Pulmonary artery endothelial cell (primary cell): ENCODE measurements at places on chromosomes 3 and 15. TPM values are rescaled to one million over a fixed set of nuclear protein-coding genes. Genes with fewer than 3 reads are reported as not detected.

Gene CHRM5
- total RNA-seq, result not detected in 2 replicates

Gene P2RY14
- total RNA-seq, result not detected in 2 replicates

Gene ZNF592
- total RNA-seq, result 3.9 and 4.0 TPM in 2 replicates

DNA sequence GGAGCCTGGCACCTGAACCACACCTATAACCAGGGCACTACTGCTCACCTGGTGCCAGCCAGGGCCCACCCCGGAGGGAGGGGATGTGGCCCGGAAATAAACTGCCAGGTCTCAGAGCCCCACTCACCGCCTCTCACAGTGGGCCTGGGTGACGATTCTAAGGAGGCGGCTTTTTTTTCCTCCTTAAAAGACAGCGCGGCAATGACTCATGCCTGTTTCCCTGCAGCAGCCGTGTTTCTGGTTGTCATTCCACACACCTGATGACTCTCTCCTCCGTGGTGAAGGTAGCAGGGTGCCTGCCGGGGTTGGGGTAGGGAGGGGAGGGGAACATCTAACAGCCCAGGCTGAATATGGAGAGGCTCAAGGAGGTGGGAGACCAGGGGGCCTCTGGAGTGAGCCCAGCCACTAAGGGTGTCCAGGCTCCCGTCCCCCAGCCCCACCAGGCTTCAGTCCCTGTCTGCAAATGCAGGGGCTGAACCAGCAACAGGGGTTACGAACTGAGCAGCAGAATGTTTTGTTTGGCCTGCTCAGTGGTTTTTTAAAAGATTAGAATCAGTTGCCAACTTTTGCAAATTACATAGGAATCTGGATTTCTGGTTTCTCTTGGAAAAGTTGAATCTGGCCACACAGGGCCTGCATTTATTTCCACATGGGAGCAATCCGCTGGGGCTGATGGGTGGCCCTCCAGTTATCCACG lies 127.3 kb upstream of the LINGO1 start:
- no peak for DNase-seq

- DNase-seq, result peak; percentile 32
Observed at GRCh38 chr3:175386630-175387029, 527.5 kb downstream of the NAALADL2 start.

DNA sequence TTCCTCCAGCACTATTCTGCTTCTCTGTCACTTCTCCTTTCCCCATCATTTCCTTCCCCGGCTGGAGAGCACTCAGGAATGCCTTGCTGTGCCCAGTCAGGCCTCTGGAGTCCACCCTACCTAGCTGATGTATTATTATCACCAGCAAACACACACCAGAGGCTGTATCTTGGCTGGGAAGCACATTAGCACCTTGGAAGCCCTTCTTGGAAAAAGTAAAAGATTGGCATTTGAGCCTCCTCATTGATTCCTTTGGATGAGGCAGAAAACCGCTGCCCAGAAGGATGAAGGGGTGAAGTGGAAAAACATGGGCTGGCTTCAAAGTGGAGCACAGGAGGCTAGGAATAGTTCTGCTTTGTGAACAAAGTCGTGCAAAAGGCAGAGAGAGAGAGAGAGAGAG lies 244.3 kb downstream of the RPLP1 start:
- DNase-seq, result no peak

- DNase-seq, result no peak
Observed at GRCh38 chr3:53813229-53813628, 33.0 kb downstream of the CHDH start.
